ENCODE measurements at places on chromosomes 4 and X.

DNA sequence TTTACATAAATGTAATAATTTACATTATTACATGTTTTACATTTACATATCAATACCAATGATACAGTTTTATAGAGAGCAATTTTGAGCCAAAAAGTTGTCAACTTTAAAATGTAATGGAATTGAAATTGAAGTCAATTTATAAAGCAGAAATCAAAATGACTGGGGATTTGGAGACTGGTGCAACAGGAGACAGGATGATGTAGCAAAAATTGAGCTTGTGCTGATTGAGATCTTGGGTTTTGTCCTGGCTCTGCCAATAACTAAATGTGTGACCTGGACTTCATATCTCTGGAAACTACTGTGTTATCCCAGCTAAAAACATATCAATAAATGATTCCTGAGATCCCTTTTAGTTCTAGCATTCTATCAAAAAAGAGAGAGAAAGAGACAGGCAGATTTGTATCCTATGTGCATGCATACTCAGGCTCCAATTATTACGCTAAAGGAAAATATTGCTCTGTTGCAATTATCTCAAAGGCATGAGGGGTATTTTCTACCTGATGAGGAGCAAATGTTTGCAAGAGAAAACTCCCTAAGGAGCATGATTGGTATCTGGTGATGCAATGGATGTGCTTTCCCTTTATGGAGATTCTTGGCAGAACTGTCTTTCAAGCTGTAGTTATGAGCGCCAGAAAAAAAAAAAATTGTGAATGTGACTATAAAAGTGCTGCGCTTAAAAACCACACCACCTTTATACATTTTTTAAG lies 14.7 kb downstream of the EXOC1L start:
- DNase-seq = no peak

DNA sequence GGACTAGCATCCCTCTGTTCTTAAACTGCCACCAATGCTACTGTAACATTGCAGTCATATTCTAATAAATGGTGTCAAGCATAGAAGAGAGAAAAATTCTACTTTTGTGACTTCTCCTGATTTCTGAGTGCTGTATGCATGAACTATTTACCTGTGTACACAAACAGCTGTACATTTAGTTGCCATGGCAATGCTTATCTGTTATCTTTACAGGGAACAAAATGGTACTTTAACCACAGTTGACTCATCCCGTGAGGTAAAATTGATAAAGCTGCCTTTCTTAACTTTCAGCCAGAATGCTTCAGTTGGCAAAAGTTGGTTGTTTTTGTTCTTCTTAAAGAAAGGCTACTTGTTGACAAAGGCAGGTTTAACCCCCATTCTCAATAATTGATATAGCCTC lies 587.5 kb upstream of the MAGEB2 start:
- no peak for DNase-seq

DNA sequence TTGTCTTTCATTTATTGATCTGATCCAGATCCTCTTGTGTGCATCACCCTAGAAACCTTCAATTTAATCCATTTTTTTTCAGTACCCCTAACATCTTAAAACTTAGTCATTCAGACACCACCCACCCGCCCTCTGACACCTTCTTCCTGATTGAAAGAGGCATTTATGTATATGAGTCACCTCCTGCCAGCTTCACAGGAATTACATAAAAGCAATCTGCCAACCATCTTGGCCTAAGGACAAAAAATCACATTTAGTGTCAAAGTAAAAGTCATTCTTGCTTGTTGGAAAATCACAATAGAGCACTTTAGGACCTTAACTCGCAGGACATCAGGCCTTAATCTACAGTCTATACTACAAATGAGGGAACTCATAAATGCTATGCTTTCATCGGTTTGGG lies 52.1 kb downstream of the NDST3 start:
- DNase-seq = no peak

- peak; percentile 74 for DNase-seq
Measured at GRCh38 chrX:41441934-41442823, 5.0 kb upstream of the NYX start.

DNA sequence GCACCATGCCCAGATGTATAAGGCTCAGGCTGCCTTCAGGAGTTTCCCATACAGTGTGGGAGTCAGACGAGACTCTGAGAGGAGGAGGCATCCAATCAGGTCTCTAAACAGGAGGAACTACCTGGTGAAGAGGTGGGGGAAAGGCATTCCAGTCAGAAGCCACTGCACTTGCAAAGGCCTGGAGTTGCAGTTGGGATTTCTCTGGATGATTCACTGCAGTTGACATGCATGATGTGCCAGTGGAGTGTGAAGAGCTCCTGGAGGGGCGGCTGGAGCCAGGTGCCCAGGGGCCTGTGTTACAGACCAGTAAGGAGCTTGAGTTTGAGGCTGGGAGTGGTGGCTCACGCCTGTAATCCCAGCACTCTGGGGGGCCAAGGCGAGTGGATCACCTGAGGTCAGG lies 339.1 kb downstream of the ARHGAP10 start:
- no peak for DNase-seq

DNA sequence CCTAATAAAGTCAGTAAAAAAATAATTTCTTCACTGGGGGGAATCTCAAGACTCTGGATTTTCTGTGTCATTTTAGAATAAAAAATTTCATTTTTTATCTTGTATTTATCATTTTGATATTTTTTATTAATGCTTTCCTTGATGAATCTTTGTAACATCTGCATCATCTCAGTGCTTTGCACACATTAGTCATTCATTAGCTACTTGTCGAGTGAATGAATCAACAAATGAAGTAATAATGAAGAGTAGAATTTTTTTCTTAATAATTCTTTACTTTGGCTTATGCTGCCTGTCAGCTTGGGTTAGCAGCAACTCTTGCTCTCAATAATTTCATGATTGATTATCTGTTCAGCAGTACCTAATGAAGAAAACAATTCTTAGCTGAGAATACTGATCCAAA lies 530.8 kb downstream of the GRXCR1 start:
- no peak for DNase-seq

- DNase-seq = no peak
Measured at GRCh38 chr4:11232015-11232414, 196.7 kb downstream of the HS3ST1 start.

DNA sequence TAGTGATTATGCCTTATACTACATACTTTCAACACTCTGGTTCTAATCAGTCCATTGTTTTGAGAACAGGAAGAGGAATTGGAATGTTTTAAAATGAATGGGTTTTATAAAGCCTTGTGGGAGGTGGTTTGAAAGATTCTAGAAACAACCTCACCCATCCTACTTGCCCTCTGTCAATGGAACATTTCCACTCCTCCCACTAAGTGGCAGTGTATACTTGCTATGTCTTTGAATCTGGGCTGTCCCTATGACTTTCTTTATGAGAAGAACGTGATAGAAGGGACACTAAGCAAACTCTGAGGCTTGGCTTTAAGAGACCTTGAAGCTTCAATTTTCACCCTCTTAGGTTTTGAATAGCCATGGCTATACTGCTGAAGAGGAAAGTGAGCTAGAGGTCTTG lies 611.2 kb downstream of the PPP4R3C start:
- DNase-seq = no peak

- DNase-seq = no peak
Measured at GRCh38 chrX:344371-344901, 25.8 kb upstream of the GTPBP6 start.

DNA sequence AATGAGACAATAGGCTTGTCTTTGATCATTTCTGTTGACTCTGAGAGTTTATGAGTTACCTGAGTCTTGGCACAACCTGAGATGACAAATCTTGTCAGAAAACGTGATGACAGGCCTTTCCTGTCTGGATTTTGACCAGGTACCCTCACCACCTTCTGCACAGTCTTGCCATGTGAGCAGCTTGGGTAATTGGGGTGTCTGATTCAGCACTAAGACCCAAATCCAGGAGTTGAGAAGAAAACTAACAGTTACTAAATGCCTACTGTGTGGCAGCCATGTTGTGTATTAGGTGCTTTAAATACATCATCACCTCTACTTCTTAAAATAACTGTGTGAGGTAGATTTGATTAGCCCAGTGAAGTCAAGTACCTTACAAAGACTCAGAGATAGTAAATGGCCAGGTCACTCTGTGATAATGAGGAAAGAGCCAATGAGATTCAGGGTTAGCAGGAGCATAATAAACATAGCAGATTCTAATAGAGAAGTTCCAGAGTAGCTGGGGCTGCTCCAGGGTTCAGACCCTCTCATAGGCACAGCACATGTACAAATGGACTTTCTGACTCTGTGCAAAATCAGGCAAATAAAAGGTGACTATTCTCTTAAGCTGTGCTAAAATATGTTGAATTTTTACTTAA lies 2.8 kb downstream of the EREG start:
- DNase-seq = no peak

- no peak for DNase-seq
Measured at GRCh38 chr4:157806184-157806583, 366.6 kb downstream of the GASK1B start.

DNA sequence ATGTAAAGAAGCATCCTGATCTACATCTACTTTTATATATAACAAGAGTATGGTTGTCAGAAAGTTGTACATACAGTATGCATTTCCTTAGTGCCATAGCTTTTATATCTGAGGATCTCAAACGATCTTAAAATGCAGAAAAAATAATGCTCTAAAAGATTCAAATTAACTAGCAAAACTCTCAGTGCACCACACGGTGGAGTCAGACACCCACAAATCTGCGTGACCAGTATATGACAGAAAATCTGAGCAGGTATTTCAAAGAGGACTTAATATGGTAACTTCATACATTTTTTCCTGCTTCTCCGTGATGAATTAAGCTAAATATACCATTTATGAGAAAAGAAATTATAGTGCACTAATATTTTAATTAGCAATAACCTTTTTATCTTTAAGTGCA lies 803.0 kb downstream of the DMD start:
- DNase-seq = no peak

DNA sequence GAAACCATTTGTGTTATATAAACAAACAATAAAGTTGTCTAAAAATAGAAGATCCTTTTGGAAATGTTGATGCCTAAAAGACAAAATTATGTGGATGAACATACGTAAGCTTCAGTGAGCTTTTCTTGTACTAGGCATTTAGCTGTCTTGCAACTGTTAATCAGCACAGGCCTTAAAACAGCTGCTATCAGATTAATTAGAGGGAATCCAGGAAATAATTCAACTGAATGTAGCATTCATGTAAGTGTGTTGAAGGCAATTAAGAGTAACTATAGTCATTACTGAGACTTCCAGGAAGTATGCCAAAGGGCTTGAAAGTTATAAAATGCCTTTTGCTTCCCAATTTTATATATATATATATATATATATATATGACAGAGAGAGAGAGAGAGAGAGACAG lies 248.7 kb downstream of the IL1RAPL1 start:
- no peak for DNase-seq

- no peak for DNase-seq
Measured at GRCh38 chr4:161382655-161383054, 781.1 kb downstream of the FSTL5 start.

DNA sequence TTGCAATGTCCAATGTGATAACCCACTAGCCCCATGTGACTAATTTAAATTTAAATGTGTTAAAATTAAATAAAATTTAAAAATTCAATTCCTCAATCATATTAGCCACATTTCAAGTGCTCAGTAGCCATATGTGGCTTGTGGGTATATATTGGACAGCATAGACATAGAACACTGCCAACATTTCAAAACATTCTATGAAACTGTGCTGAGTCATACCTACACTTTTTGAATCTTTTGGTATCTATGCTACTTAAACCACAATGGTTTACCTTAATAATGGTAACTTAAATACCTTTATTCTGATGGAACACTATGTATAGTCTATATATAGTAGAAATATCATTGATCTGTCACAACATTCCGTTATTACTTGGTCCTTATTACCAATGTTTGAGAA lies 223.4 kb upstream of the ATOH1 start:
- DNase-seq = no peak

GRCh38 chr4:1792832-1793495 lies at the start of gene FGFR3:
FGFR3 (plus strand) TSS chr4:1793293; CDS start chr4:1793935, 642 bp downstream.
- DNase-seq = no peak

DNA sequence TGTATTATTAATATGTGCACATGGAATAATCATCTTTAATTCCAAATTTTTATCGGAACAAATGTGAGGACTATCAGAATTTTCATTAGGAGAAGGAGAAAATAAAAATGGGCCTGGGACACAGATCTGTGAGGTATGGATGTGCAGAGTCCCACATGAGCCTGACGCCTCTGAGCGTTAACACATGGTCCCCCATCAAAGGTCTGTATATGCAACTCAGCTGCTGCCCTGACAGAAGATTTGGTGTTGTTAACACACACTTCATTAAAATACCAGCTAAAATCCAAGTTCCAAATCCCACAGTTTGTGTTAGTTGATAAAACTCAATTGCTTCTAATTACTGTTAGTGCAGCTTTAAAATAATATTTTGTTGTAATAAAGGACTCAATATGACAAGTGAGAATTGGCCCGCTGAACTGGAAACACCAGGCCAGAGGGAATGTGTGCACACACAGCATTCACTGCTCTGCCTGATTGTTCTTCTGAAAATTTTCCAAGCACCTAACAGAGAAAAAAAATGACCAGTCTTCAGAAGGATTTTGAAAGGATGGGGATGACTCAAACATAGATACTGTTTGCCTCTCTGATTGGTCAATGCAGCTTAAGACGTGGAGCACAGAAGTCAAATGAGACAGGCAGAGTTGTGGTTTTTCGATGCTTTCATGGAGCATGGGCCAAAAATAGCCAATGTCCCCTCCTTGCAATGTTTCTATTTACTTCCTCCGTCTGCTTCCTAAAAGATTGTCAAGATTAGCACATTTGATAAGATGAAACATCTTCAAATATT lies 266.6 kb downstream of the NKX6-1 start:
- no peak for DNase-seq

DNA sequence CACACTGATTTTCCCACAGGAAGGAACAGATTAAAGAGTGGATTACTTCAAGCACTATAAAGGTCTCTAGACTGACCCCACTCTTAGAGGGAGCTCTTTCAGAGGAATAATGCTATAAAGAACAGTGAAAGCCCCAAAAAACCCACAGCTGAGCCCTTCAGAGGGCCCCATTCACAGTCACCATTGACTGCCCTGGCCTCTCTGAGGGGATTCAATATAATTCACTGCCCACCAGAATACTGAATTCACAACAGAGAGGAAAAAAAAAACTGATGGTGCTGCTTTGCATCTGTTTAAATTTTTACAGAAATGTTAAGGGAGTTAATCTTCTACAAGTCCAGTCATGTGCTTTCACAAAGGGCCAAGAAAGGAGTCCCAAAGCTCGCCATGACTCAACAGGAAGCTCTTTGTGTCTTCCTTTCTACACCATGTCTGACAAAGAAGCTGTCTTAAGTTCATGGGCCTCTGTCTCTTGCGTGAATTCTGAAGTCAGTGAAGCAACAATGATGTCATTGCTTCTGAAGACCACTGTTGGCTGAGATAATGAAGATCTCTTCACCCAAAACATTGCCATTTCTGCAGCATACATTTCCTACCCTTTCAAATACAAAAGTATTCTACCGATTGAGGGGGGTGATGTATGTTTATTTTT lies 174.9 kb downstream of the ADAMTS3 start:
- no peak for DNase-seq

DNA sequence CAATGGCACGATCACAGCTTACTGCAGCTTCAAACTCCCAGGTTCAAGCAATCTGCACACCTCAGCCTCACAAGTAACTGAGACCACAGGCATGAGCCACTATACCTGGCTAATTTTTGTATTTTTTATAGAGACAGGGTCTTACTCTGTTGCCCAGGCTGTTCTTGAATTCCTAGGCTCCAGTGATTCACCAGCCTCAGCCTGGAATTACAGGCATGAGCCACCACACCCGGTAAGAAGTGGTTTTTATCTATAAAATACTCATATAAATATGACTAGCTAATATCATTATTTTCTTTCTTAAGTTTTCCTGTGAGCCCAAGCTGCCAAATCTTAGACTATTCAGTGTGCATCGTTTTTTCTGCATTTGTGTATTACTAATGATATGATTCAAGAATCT lies 4.4 kb downstream of the SCFD2 start:
- DNase-seq = no peak
